Keratinocyte (primary cell): ENCODE measurements at places on chromosomes 5 and 9.

DNA sequence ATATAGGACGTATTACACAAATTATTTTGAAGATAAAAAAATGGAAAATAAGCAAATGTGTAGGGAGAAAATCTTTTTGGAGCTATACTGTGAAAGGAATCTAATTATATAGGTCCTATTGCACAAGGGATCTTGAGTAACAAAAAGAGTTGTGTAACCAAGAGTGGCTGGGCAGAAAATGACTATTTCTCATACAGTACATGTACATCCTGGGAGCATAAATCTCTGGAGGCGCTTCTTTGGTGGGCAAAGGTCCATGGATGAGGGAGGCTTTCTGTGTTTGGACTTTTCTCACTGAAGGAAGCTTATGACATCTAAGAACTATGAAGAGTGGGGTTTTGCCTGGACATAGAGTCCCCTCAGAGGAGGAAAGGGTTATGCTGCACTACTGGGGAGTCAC lies 29.8 kb downstream of the ANKS6 start:
- no peak for DNase-seq

DNA sequence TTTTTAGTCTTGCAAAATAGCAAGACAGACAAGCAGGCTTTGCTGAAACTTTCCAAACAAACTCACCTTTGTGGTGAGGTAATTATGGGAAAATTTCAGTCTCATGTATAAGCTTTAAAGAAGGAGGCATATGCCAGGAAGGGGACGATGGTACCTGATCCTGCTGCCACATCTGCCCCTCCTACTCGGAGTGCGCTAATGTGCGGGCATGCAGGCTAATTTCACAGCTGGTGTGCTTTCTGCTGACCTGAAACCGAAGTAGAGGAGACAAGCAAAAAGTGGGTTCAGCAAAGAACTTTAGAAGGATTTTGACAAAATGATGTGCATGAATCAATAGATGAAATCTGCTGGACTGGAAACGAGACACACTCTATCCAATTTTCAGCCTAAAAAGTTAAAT lies 117.1 kb upstream of the IRX4 start:
- no peak for DNase-seq

- no peak for DNase-seq
Observed at GRCh38 chr5:181230551-181230950, 7.5 kb downstream of the TRIM41 start.

- DNase-seq: no peak
Observed at GRCh38 chr5:159208514-159209437, 577 bp downstream of the RNF145 start.

- peak; percentile 28 for DNase-seq
Observed at GRCh38 chr9:87327575-87328125, 170.0 kb upstream of the DAPK1 start.

DNA sequence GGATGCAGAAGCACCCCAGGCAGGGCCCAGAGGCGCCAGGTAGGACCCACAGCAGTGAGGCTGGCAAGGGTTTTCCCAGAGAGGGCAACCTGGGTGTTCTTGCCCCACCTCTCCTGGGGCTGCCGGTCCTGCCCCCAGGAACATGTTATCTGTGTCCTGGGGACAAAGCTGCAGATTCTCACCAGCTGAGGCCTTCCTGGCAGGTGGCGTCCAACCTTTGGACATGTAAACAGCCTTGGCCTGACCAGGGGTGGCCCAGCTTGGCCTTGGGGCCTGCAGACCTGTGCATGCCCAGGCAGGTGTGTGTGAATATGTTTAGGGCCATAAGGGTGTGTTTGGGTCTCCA lies 101.8 kb upstream of the LARP1 start:
- DNase-seq: no peak

DNA sequence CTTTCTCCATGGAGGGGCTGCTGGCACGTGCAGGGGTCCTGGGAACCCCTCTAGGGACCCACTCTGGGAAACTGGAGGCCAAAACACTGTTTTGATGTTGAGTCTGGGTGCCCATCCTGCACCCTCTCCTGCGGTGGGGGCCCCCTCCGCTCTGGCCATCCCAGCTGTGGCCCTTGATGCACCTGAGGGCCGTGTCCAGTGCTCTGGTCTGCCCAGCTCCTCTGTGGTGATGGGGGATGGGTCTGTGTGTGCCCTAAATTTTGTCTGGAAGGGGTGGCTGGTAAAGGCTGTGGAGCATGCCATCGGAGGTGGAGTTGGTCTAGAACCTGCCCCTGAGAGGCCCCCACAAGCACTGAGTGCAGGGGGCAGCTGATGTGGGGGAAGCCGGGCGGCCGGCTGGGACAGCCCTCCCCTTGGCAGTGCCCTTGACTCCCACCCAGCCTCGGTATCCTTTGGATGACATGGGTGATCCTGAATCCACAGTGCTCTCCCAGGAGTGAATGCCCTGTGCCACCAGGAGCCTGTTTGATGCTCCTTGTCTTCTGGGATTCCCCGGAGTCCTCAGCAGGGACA lies 26.3 kb downstream of the AHRR start:
- DNase-seq: no peak

GRCh38 chr9:8778356-8778755 lies 978.8 kb upstream of the DMAC1 start:
- DNase-seq: no peak

DNA sequence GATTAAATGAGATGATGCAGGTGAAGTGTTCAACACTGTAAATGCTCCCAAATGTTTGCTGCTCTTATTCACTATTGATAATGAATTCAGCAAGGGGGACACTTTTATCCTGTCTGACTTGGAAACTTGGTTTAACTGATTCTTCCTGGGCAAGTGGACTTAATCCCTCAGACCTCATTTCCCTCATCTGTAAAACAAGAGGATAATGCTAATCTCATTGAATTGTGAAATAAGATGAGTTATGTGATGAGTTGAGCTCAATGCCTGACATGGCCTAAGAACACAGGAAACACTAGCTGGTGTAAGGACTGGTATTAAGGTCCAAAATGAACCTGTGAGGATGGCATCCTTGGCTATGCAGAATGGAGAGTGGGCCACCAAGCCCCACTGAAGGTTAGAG lies 23.3 kb downstream of the TNFSF15 start:
- DNase-seq: no peak

- DNase-seq: no peak
Observed at GRCh38 chr5:150057996-150058395, 28.4 kb downstream of the CSF1R start.

DNA sequence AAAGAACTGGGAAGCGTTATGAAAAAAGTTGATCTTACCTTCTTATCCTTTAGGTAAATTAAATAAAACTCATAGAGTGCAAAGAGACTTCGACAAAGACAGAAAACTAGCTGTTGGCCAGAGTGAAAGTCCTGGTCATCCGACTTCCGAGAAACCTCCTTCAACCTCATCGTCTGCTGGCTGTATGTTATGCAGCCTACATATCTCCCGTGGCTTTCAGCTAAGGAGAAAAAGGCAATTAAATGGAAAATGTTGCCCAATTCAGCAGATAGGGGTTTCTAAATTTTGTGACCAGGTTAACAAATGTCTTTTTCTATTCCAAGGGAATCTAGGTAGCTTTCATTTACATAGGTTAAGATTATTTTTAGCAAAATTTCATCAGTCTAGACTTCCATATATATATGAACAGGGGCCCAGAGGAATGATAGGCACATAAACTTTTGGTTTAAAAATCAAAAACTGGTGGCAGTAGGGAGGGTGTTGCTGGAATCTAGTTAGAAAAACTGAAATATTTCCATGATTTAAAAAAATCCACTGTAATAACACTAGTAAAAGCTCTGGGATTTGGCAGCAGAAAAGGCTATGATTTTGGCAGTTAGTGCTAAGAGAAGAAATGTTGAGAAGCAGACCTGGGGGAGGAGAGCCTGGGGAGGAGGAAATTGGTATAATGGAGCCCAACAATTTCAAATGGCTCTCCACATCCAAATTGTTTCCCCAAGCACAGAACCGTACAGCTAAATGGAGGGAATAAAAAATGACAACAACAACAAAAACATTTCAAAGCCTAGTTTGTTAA lies 32.1 kb downstream of the RAI14 start:
- DNase-seq: no peak

- no peak for DNase-seq
Observed at GRCh38 chr9:21764846-21765245, 37.6 kb upstream of the MTAP start.

DNA sequence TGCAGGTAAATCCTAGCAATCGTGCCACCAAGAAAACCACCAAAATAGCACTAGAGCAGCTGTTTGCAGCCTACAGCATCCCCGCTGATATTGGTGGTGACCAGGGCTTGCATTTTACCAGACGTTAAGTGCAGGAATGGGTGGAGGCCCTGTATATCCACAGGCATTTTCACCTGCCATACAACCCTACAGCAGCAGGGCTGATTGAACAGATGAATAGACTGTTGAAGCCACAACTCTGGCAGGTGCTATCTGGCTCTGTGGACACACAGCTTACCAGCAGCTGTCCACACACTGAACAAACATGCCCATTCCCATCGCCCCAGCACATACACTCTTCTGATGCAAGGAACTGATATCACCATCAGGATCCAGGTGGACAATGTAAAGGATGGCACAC lies 154.5 kb upstream of the APC start:
- no peak for DNase-seq

DNA sequence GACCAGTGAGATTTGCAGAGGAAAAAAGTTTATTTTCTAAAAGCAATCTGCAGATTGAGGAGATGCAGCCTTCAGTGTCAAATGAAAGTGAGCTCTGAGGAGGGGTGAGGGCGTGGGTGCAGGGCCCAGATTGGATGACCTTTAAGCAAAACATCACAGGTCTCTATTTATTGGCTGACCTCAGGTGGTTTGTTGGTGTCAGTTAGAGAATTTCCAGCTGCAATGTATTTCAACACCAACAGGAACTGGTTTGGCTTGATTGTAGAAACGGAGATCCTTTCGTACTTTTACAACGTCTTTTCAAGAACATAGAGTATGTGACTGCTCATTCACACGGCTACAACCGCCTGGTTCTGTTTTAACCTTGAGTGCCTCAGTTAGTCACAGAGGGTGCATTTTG lies 1069.1 kb downstream of the EFNA5 start:
- DNase-seq: no peak

- peak; percentile 30 for DNase-seq
Observed at GRCh38 chr5:98468188-98468869, 305.1 kb upstream of the RGMB start.

- DNase-seq: no peak
Observed at GRCh38 chr5:61647672-61648071, 315.6 kb downstream of the ZSWIM6 start.

DNA sequence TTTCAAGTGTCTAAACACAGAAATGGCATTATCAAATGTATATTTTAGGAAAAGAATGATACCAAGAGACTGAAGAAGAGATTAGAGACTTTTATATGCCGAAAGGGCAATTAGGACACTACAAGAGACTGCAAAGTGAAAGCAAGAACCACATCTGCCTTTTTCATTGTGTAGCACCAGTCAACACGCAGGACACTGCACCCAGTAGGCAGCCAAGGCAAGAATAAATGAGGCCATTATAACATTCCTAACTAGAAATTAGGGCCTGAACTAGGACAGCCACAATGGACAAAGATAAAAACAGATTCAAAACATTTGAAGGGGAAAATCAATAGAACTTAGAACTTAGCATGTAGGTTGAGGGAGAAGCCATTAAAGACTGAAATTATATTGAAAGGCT lies 10.8 kb downstream of the CETN3 start:
- no peak for DNase-seq

DNA sequence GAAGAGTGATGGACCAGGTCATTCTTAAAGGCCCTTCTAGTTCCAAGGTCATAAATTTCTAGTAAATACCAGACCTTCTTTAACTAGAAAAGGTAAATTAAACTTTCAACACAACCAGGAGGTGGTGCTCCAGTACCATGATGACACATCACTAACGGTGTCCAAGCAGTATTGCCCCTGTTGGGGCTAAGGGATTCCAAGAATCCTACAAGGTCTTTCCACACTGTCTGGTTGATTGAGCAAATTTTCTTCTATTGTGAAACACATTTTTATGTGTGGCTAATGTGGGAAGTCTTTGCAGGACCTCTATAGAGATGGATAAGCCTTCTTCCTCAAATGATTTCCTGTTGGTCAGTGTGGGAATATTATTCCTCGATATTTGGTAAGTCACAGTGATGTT lies 459.6 kb upstream of the PAPPA start:
- no peak for DNase-seq

- peak; percentile 60 for DNase-seq
Observed at GRCh38 chr9:81410201-81410600, 279.1 kb downstream of the TLE1 start.

DNA sequence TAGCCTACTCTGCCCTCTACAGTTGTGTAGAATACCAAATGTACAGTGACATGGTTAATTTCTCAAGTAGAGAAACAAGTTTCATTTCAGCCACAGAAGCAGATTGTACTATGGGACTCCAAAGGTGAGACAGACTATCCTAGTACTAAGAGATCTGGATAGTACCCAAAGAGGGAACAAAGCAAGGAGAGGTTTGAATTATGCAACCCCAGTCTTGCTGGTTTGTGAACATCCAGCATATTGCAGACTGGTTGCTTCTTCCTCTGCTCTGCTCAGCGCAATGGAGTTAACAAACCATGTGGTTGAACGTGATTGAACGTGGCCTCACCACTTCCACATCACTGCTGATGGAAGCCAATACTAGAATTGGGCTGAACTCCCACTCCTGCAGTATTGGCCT lies 43.3 kb upstream of the ALDOB start:
- DNase-seq: no peak

DNA sequence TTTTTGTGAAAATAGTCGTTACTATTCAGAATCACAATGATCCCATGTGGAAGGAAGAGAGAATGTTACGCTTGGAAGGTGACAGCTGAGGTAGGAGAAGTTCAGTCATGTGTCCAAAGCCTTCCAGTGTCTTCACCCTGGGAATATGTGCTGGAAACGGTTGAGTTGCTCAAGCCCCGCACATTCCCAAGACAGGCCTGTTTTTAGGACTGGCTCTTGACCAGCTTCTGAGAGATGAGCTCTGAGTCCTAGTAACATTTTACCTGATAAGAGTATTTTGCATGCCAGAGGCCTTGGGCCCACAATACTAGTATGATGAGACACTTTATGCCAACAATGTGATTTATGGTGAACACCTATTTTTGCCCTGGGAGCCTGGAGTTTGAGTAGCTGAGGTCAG lies 101.7 kb downstream of the LMNB1 start:
- no peak for DNase-seq

GRCh38 chr9:76570826-76571225 lies 111.8 kb downstream of the GCNT1 start:
- DNase-seq: no peak

- no peak for DNase-seq
Observed at GRCh38 chr5:106962464-106963230, 708.1 kb downstream of the EFNA5 start.
